ENCODE measurements at places on chromosomes 5 and 9. TPM values are rescaled to one million over a fixed set of nuclear protein-coding genes. Genes with fewer than 3 reads are reported as not detected.
A peak's percentile ranks its signal among the peaks of the same experiment; 100 is the strongest.

DMRTA1 gene
- 1.5 TPM for total RNA-seq

CD274 gene
- total RNA-seq, result 3.8 TPM

DNA sequence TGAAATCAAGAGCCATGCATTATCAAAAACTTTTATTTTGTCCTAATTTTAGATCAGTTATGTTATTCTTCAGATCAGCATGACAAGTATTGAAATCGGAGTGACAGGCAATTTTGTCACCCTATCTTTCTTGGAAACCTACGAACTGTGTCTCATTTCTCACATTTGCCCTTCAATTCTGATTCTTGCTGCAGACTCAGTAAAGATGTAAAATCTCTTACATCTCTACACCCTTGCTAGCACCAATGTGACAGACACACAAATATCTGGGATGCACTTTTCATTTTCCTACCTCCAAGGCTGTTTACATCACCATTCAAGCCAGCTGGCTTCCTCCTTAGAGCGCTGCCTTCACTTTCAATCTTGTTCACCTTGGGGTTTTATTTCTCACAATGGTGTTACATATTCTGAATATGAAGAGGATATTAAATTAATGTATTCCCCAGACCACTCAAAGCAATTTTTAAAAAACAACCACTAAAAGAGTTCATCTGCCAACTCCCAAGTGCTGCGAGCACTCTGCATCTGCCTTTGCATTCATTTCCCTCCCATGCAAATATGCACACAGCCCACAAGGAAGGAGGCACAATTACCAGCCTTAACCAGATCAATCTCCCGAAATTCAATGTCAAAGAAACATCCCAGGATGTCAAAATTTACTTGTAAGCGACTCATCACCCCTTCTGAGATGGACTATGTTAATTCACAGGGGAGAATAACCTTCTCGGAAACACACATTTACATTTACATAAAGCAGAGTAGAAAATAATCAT lies 164.3 kb downstream of the ENC1 start:
- no peak for DNase-seq

PCDHB5 gene
- 0.12 TPM for total RNA-seq

- DNase-seq, result no peak
These were observed 17.4 kb downstream of the GFI1B start for GRCh38 chr9:132995879-132996278.

PSMB7 gene
- 372 TPM for total RNA-seq

EIF4EBP3 gene
- total RNA-seq, result not detected

DNA sequence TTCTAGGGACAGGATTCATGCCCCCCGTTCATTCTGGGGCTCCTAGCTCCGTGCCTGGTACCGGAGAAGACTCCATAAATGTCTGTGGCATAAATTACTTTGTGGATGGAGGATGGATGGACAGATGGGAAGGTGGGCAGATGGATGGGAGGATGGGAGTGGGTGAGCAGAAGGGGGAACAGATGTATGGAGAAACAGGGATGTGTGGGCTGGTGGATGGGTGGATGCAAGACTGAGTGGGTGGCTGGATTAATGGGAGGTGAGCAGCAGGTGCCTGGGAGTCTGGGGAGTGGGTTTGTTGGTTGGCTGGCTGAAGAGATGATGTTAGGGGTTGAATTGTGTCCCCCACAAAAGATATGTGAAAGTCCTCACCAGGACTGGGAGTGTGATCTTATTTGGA lies 43.5 kb downstream of the SARDH start:
- no peak for DNase-seq

GRCh38 chr9:114619191-114619761 lies 8.2 kb downstream of the TMEM268 start:
- DNase-seq, result no peak

RIGI gene
- total RNA-seq, result 5.4 TPM

MEIKIN gene
- total RNA-seq, result not detected

PCDHB12 gene
- total RNA-seq, result 0.15 TPM

- no peak for DNase-seq
These were observed 3.6 kb downstream of the PTGER4 start for GRCh38 chr5:40683305-40683704.

GRCh38 chr9:85212209-85212608 lies 529.5 kb downstream of the AGTPBP1 start:
- no peak for DNase-seq

MEGF10 gene
- total RNA-seq, result not detected

DNA sequence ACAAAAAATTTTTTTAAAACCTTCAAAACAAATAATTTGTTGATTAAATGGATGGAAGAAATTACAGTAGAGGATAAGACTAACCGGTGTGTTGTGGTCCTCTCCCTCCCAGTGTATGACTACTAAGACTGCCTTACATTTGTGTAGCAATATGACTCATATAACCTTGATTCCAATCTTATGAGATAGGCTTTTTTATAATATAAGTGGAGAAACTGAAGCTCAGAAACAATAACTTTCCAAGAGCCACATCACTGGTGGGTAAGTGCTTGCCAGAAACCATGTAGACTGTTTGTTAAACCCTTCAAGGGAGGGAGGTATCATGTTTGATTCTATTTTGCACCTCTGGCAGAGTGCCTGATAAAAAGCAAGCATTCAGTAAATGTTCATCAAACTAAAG lies 47.5 kb downstream of the NLN start:
- peak; percentile 67 for DNase-seq

IL31RA gene
- 1.6 TPM for total RNA-seq

Measured in PC-3 (cell line).